ENCODE measurements at places on chromosomes 7 and 10. TPM values are rescaled to one million over a fixed set of nuclear protein-coding genes. Genes with fewer than 3 reads are reported as not detected.

SLC26A3 gene
- total RNA-seq = 36.4 TPM

HOXA3 gene
- total RNA-seq = 4.6 TPM

CACNB2 gene
- 0.48 TPM for total RNA-seq

ELN gene
- 134 TPM for total RNA-seq

CPED1 gene
- 15.4 TPM for total RNA-seq

FOXI2 gene
- total RNA-seq = not detected

LBX1 gene
- not detected for total RNA-seq

CEP55 gene
- total RNA-seq = 0.73 TPM

SPDYE3 gene
- not detected for total RNA-seq

ACSM6 gene
- total RNA-seq = 0.66 TPM

- DNase-seq = no peak
Measured at GRCh38 chr10:70596860-70597809, 5.4 kb downstream of the PRF1 start.

GRCh38 chr10:85168243-85168642 lies 839.9 kb downstream of the CCSER2 start:
- DNase-seq = no peak

DNA sequence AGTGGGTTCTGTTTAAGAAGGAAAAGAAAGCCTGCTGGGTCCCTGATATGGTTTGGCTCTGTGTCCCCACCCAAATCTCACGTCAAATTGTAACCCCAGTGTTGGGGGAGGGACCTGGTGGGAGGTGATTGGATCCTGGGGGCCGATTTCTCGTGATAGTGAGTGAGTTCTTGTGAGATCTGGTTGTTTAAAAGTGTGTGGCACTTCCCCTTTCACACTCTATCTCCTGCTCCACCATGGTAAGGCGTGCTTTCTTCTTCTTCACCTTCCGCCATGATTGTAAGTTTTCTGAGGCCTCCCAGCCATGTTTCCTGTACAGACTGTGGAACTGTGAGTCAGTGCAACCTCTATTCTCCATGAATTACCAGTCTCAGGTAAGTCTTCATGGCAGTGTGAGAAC lies 42.6 kb downstream of the INPP5A start:
- no peak for DNase-seq

GRCh38 chr10:132961787-132962622 lies 19.6 kb upstream of the CFAP46 start:
- DNase-seq = peak; percentile 49

GRCh38 chr10:70378122-70378521 lies 4.3 kb downstream of the LRRC20 start:
- no peak for DNase-seq

DNA sequence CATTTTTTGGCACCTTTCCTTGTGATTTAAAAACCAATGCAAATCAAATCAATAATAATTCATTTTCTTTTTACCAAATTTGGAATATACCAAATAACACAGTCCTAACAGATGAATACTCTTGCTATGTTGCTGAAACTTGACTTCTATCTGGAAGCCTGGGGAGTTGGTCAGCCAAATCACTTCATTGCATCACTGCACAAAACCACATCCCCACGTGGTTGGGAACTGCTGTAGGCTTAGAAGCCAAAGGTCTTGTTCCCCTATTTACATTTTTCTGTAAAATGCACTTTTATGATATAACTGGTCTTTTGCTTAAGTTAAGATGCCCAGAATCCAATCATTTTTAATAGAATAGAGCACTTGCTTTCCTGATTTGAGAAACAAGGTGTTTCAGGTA lies 15.2 kb downstream of the GPR85 start:
- DNase-seq = no peak

DNA sequence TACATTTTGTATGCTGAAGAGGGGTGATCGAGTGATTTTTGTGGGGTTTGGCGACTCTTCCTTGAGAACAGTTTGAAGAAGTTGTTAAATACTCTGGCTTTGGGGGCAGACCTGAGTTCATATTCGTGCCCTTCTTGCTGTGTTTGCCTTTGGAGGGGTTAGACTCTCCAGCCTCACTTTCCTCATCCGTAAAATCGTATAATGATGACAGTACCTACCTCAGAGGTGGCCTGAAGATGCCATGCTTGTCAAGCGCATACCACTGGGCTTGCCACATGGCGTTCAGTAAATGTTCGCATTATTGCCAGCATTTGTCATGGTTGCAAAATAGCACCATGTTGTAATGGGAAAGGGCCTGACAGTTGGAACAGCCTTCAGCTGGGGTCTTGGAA lies 1.3 kb downstream of the STK17A start:
- no peak for DNase-seq

DNA sequence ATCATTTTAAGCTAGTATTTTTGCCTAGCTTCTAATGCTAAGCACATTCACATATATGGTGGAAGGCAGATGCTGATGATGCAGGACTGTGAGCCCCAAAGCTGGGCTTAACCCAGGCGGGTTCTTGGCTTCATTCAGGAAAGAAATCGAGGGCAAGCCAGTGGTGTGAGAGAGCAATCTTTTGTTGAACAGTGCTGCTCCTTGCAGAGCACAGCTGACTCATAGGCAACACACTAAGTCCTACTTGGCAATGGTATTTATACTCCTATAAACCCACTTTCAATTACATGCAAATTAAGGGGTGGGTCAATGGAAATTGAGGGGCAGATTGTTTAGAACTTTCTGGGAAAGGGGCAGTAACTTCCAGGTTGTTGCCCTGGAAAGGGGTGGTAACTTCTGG lies 42.0 kb upstream of the CELF2 start:
- no peak for DNase-seq

DNA sequence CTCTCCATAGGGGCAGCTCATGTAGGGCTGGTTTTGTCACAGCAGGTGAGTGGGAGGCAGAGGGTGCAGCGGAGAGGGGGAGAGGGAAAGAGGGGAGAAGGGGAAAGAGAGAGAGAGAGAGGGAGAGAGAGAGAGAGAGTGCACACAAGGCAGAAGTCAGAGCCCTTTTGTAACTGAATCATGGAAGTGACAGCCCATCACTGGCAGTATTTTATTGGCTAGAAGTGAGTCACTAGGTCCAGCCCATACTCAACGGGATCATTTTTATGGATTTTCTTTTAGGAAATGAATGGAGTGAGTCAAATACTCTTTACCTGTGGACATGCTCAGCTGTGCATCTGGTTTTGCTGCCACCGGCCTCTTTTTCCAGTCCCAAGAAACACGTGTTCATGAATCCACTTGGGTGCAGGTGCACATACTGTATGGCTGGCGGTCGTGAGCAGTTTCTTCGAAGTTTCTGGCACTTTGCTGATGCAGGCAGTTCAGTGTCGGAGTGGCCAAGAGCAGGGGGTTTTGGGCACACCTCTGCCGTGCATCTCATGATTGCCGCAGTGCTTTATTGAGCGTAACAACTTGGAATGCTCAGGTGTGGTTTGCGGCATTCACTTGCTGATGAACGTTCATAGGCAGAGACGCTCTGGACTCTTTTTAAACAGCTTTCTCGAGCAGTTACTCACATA lies 40.3 kb downstream of the DOCK1 start:
- peak; percentile 22 for DNase-seq

DNA sequence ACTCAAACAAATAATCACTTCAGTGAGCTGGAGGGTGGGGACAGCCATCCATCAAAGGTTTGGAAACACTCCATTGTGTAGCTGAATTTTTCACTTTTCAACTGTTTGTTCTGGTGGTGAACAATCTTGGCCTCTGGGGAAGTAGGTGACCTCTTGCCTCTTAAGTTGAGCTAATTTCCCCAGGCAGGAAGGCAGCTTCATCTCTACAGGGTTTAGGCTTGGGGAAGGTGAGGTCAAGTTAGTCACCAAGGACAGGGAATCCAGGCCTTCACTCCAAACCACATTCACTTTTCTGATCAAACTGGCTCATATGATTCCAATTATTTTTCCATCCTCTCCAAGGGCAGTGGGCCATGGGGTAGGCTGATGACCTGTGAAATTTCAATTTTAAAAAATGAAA lies 138.3 kb upstream of the HABP2 start:
- no peak for DNase-seq

DNA sequence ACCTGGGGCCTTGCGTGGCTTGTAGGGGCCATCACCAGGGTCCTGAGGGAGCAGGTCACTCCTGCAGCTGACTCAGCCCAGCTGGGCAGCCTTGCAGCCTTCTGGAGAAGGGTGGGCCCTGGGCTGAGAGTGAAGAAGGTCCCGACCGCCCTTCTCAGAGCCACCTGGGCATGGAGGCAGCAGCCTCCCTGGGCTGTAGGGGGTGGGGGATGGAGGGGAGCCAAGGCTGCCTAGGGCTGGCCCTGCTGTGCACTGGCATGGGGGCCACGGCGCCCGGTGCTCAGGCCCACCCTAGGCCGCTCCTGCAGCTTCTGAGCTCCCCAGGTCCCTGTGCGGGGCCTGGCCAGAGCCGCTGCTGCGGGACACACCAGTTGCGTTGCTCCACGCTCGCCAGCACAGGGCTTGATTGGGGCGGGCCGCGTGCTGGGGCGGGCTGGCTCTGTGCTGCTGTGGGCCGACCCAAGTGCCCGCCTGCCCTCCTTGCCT lies 63.6 kb upstream of the NKX6-2 start:
- DNase-seq = no peak

DNA sequence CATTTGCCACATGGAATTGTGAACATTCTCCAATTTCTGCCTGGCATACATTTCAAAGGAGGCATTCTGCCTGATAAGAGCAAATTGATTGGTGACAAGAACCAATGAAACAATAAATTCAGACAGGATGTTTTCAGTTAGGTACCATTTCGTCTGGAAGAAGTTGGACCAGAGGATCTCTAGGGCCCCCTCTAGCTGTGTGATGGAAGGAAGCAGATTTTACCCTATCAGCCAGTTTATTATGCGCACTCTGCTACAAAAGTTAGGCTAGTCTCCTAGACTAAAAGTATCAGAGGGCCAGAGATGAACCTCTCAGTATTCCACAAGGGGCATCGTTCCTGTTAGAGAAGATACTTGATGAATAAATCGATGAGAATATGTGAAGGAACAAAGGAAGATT lies 118.0 kb downstream of the BUB3 start:
- no peak for DNase-seq

- peak; percentile 59 for DNase-seq
Measured at GRCh38 chr7:142088022-142088714, 23.4 kb upstream of the MGAM2 start.

GRCh38 chr7:159104188-159104920 lies 40.3 kb downstream of the VIPR2 start:
- DNase-seq = peak; percentile 50
